Mammary microvascular endothelial cell (primary cell): ENCODE measurements at places on chromosomes 1 and 21. TPM values are rescaled to one million over a fixed set of nuclear protein-coding genes. Genes with fewer than 3 reads are reported as not detected.

Gene CYYR1
- 22.7 and 28.9 TPM in 2 replicates for total RNA-seq

Gene ZNF124
- total RNA-seq: 11.6 and 18.6 TPM in 2 replicates

Gene CRYAA
- not detected in 2 replicates for total RNA-seq

Gene RUNX1
- 3.7 and 4.8 TPM in 2 replicates for total RNA-seq

Gene GUCA2B
- not detected in 2 replicates for total RNA-seq

Gene NFYC
- 33.9 and 36.6 TPM in 2 replicates for total RNA-seq
